Head of caudate nucleus (tissue), 42 donors: ENCODE measurements at places on chromosomes 11 and 22.

GRCh38 chr11:75627906-75628668 is 40.8 kb downstream of the MAP6 start:
- DNase-seq, result no peak

DNA sequence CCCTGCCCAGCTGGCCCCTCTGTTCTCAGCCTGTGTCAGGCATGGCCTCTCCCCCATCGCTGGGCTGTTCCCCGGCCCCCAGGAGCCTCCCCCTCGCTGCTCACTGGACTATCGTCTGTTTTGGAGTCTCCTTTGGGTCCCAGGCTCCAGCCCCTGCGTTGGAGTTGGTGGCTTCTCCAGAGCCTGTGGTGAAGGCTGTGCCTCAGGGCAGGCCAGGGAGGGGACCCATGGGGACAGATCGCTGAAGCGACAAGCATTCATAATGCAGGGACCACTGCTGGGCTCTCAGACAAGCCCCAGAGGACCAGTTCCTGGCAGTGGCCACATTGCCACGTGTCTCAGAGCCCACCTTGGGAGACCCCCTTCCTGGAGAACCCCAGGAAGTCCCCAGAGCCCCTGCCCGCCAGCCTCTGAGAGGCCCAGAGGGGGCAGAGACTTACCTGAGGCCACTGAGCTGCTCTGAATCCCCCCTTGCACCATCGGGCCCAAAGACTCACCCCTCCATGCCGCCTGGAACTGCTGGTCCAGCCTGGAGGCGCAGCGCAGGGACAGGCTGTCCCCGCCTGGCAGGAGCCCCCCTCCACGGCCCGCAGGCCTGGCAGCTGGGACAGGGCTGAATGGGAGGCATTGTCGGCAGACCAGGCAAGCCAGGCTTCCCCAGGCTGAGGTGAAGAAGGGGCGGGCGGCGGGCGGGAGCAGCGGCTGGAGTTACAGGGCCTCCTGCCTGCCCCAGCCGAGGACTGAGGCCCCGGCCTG is at the start of gene CHADL:
CHADL (minus strand) TSS at position 555 of the 756 bp plus-strand sequence; CDS start at position 505, 50 bp downstream.
- DNase-seq, result peak; percentile 94

- DNase-seq, result no peak
These were observed 15.7 kb upstream of the PARVA start for GRCh38 chr11:12361682-12362081.

DNA sequence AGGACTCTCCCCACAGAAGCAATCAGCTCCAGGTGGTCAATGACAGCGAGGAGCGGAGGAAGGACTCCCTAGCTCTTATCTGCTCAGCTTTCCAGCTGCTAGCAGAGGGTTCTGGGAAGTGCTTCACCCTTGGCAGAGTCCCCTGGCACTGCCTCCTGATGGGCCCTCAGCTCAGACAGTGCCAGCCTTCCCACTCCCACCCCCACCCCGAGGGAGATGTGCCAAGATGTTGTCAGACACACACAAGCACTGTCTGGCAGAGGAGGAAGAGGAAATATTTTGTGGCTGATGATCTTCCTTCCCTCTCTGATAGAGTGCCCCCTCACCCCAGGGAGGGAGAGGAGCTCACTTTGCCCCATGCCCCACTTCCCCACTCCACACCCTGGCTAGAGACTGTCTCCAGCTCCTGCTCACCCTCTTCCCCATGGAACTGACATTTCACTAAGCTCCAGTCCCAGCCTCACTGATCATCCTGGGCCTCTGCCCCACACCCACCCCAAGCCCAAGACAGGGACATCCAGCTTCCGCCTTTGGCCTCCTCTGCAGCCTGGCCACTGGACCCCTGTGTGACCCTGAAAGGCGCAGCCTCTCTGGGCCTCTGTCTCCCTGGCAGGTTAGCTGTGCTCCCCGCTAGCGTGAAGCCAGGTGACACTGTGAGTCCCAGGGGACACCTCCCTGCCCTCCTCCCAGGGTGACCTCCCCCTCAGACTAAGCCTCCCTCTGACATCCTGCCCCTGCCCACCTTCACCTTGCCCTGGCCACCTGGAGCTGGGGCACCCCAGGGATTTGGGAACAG is 44.5 kb downstream of the SLCO2B1 start:
- peak; percentile 54 for DNase-seq

DNA sequence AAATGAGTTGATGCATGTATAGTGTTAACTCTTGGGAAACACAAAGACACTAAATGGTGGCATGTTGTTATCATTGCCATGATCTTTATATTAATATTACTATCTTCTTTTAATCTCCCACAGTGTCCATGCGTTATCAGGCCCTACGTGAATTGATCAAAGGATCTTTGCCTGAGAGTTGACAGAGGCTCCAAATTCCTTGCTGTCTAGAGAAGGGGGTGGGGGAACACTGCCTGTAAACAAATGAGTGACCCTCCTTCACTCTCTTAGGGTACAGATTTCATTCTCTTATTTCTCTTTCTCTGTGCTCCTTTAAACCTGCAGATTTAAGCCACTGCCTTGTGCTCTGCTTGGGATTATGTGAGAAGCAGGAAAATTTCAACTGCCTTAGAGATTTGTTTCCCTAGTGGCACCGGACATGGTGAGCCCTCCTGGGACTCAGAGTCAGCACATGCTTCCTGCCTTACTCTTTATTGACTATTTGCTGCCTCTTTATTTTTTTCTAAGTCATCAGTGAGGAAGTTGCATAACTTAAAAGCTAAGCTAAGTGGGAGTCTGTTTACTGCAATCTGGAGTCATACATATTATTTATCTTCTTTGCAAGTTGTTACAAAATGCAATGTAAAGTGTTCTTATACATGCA is 122.9 kb downstream of the MAML2 start:
- DNase-seq, result no peak

DNA sequence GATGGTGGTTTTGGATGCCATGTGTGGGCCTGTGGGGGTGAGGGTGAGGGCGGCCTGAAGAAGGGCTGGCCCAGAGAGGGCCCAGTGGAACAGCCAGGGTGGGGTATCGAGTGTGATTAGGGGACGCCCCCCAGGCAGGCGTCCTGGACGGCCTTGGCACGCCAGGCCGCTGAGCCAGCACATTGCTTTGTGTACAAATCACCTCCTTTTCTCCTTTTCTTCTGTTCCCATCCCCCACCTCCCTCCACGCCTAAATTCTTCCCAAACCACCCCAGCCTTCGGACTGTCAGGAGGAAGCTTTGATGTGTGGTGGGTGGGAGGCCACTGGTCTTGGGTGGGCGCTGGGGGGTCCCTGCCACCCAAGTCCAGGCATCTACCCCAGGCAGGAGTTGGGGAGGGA is 7.8 kb upstream of the CD248 start:
- no peak for DNase-seq

- DNase-seq, result no peak
These were observed 70.2 kb downstream of the DBX1 start for GRCh38 chr11:20089796-20090653.

DNA sequence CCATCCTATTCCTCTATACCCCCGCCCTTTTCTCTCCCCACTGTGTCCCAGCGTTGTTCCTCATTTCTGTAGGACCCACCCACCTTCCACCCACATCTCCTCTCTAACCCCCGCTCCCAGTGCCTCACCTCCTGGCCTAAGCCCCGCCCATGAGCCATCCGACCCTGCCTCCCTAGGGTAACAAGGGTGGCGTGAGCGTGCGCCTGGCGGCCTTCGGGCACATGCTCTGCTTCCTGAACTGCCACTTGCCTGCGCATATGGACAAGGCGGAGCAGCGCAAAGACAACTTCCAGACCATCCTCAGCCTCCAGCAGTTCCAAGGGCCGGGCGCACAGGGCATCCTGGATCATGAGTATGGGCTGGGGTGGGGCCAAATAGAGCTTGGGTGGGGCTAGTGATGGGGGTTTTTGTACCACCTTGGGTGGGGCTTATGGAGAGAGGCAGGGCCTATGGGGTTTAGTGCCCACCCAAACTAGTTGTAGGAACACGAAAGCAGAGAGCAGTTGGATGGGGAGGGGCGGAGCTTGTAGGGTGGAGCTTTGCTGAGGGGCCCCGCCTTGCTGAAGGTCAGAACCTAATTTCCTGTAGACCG is 4.5 kb downstream of the INPP5J start:
- no peak for DNase-seq

DNA sequence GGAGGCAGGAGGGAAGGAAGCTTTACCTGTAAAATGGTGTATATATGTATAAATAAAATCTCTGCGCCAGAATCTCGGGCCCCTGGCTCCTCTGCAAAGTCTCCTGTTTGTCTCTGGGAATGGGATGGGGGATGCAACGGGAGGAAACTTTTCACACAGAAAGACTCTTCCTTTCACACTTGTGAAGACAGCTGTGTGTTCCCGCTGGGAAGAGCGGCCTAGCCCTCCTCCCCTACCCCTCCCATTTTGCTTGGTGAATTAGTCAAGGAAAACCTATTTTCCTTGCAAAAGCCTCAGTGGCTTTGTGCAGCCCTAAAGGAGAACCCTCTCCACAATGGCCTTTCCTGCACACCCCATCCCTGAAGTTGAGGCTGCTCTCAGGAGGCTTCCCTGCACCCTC is 9.4 kb upstream of the IGF2 start:
- no peak for DNase-seq

GRCh38 chr11:110529043-110529442 is 99.3 kb downstream of the FDX1 start:
- DNase-seq, result no peak

DNA sequence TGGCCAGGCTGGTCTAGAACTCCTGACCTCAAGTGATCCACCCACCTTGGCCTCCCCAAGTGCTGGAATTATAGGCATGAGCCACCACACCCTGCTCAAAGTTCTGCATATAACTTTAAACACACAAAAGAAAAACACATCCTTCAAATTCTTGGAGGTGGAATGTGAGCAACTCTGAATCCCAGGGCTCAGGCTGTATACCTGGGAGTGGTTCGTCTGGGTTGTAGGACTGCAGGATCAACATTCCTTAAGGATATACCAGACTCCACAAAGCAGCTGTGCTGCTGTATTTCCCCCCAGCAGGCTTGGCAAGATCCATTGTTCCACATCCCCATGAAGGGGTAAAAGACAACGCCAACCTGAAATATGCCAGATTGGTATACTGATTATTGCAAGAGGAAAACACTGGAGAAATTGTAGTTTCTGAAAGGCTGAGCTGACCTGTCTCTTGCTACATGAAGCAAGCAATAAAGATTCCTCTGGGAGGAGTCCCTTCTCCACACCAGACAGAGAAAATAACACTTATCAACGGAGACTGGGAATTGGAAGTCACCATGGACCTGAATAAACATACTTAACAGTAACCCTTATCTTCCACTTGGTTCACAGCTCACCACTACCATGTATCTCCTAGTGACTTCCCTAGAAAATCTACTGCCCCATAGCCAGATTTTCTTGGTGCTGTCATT is 12.2 kb upstream of the RPS3 start:
- DNase-seq, result no peak
